Activated T-helper 1 cell treated with anti-CD3 and anti-CD28 coated beads, Interleukin-2, amount 50 U/mL, for 16 hours (primary cell): ENCODE measurements at places on chromosomes 1 and 21.

DNA sequence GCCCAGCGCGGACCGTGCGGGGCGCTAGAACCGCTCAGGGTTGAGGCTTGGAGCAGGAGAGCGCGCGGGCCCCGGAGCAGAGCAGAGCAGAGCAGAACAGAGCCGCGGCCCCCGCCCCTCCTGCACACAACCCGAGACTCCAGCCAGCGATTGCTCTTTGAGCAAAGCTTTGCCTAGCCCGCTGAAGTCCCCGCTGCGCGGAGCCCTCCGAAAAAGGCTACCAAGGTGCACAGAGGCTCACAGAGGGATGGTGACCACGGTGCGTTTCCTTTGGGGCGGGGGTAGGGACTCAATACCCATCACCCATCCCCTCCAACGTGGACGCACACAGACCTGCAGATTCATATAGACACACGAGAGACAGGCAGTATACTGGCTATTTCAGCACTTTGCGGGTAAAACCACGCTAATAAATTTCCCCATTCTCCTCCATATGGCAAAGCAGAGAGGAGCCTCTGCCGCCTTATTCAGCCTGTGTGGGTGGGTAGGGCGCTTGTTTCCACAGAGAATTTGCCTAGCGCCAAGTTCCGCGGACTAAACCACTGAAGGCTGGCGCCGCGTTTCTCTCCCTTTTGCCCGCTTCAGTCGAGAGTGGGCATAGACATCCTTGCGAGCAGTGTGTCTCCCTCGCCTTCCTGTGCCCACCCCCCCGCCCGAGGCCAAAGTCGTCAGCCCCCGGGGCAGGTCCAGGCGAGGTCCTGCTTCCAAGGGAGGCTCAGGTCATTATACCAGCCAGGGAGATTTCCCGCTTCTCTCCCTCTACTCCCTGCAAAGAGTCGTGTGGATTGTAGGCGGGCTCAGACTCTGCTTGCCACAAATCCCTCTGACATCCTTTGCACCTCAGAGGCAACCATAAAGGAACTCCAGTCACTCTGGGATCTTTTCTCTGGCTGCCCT lies 8.5 kb downstream of the HLX start:
- no peak for DNase-seq

- peak; percentile 5 for DNase-seq
These were observed 37.4 kb downstream of the TMCO4 start for GRCh38 chr1:19762175-19762779.

- DNase-seq: no peak
These were observed 19.8 kb downstream of the SPRTN start for GRCh38 chr1:231357831-231358354.

DNA sequence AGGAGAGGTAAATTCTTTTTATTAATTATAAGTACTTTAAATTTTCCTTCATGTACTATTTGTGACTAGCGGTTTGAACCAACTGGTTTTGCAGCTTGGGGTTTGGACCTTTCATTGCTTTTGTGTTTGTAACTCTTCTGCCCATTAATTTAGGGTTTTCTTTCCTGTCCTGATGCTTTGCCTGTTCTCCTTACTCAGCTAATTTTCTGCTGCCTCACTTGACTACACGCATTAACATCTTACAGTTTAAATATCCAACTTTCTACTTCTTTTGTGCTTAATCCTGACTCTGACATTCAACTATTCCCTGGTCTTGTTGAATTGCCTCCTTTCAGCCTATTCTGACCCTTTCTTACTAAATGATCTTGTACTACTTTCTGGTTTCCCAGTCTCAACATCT lies 135.6 kb downstream of the PTPRC start:
- no peak for DNase-seq

- no peak for DNase-seq
These were observed 12.3 kb upstream of the OTUD3 start for GRCh38 chr1:19869929-19870328.

GRCh38 chr1:15923241-15923640 lies 52.7 kb downstream of the ZBTB17 start:
- no peak for DNase-seq

DNA sequence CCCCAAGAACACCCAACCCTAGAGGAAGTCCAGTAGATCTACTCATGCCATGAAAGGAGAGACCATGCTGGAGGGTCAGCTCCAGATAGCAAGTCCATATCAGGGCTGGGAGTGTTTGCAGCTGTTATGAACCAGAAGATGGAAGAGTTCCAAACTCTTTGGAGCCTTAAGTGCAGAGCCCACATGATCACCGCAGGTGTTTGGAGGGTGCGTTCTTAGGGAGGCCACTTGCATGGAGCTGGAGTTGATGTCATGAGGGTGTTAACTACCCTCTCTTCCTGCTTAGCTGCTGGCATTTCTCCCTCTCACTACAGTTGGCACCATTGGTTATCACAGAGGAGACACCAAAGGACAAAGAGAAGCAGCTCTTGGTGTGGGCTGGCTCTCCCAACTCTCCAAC lies 616.9 kb downstream of the AJAP1 start:
- DNase-seq: no peak

GRCh38 chr1:110850627-110851026 lies 22.3 kb upstream of the CD53 start:
- DNase-seq: no peak

- no peak for DNase-seq
These were observed 48.2 kb upstream of the ACTRT2 start for GRCh38 chr1:2972879-2973575.

GRCh38 chr21:24509131-24509530 lies 1098.2 kb downstream of the MRPL39 start:
- DNase-seq: no peak

DNA sequence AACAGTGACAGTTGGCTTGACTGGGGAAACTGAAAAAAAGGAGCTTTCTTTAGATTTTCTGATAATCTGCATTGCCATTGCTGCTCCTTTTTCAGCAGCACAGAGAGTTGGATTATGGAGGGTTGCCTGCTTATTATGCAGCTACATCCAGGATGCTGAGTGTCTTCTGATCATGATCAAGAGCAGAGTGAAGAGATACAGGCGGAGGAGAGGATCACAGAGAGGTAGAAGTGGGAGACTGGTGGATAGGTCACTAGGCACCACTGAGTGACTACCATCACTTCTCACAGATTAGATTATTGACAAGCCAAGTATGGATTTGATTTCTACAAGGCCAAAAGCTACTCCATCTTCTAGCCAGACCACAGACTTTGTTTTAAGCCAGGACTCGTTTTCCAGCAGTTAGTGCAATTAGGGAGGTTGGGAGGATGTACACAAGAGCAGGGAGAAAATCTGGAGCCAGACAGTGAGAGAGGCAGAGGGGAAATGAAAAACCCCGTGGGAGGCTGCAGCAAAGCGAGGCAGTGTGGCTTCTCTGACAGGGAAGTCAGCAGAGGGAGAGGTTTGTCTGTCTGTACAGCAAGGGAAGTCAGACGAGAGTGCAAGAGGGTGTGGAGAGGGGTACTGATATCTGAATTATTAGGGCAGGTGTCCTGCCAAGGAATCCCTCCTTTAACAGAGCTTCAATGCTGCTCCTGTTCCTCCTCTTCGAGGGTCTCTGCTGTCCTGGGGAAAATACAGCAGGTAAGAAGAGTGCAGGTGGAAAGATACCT lies at the start of gene CD1E:
Gene CD1E (plus strand): TSS at position 592 of the 773 bp plus-strand sequence. CDS start 95 bp downstream, at position 687.
- no peak for DNase-seq

DNA sequence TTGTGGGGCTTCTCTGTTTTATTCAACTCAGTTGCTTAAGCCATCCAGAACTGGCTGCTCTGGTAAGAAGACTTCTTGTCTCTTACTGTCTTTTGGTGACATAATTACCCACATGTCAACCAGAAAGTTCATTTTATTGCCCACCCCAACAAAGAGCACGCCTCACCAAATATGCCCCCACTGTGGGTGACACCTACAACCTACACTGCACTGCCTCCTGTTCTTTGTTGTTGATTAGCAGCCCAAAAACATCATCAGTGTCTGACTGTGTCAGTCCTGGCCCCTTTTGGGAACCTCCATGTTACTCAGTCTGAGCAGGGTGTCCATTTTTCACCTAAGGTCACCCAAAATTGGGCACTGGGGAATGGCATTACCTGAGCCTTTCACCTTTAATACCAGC lies 49.3 kb downstream of the ZNF678 start:
- no peak for DNase-seq

- no peak for DNase-seq
These were observed 26.4 kb downstream of the OPTC start for GRCh38 chr1:203520315-203520714.

DNA sequence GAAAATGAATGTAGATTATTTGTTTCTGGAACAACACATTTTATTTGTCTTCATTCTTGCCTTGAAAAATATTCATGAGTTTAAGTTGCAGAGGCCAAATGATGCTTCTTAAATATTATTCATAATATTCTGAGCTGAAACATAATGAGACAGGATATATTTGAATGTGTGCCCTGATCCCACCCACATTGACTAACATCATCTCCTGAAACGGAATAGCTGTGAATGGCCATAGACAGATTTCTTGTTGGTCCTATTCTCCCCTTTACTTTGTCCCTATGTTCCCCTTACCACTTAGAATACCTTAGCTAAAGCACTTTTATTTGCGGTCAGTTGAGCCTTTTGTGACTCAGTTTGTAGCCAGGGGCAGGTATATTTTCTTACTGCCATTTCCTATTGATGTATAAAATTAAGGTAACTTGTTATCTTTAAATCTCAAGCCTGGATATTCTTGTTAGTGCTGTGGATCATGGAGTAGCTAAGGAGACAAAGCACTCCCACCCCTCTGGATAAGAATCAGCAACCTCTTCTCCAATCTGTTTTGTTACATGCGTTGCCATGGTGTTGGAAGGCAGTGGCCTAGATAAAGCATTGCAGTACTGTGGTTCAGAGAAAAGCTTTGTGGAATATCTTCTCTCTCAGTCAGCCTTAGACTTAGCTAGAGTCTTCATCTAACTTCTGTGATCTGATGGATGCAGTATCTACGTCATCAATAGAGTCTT lies 478.5 kb upstream of the DEPDC1 start:
- no peak for DNase-seq

- DNase-seq: no peak
These were observed 13.3 kb downstream of the TGFBR3 start for GRCh38 chr1:91872559-91873081.

DNA sequence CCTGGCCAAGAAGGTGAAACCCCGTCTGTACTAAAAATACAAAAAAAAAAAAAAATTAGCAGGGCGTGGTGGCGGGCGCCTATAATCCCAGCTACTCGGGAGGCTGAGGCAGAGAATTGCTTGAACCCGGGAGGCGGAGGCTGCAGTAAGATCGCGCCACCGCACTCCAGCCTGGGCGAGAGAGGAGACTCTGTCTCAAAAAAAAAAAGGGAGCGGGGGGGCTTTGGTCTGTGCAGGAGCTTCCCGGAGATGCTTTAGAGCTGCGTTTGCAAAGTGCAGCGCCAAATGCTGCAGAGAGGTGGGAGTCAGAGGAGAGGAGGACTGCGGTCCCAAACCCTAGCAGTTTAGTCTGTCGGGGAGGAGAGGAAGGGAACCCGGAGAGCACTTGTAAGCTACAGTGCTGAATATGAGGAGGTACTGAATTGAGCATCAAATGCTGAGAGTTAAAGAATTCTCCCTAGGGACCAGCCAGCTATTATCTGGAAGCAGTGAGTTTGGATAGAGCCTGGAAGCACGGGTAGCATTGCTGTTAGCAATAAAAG lies 569 bp downstream of the FALEC start:
- no peak for DNase-seq

DNA sequence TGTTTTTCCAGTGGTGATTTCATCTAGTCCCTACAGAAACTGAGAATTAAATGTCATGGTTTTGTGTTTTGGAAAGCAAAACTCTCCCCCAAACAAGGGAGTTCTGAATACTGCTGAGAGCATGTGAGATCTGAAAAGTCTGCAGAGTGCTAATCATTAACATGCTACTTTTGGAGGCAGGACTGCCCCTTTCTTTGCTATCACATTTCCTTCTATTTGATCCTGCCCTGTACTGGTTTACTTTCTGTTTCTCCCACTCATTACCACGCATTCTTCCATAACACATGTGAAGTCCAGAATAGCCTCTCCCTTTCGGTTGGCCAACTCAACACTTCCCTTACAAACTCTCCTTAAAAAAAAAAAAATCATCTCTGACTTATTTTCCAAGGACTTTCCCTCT lies 63.6 kb downstream of the GADD45A start:
- DNase-seq: no peak

DNA sequence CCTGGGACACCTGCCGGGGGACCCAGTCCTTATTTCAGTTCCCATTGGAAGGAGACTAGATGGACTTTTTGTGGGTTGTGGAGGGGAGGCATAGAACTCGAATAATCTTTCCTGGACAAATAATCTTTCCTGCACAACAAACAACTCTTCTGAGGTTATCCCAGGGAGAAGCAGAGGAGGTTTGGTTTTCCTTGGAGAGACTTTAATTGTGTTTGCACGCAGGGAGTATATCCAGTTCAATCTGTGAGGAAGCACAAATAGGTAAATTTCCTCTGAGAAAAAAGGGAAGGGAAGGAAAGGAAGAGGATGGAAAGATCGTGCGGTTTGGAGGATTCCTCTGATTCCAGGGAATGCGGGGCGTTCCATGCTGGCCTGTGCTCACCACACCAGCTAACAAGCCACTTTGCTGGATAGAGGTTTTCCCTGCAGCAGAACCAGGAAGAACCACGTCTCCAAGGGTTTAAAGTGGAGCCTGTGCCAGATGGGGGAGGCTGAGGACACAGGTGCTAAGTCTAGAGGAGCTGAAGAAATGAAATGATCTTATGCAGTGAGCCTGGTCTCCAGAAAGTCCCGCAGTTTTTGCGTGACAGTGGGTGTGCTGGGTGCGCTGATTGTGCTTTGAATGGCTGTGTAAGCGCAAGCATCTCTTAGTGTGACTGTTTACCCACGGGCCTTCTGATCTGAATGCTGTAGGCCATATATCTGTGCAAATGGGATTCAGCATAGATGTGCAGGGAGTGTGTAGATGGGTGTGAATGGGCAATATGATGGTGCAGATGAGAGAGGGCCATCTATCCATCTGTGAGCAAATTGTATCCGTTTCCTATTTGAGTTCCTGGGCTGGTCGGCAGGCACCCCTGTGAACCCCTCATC lies 7.6 kb downstream of the PAX7 start:
- DNase-seq: no peak

- DNase-seq: no peak
These were observed 25.1 kb upstream of the BRDT start for GRCh38 chr1:91924146-91924545.

GRCh38 chr1:86015375-86015774 lies 141.2 kb downstream of the COL24A1 start:
- no peak for DNase-seq

- DNase-seq: no peak
These were observed 790 bp downstream of the TESK2 start for GRCh38 chr1:45490121-45490625.

DNA sequence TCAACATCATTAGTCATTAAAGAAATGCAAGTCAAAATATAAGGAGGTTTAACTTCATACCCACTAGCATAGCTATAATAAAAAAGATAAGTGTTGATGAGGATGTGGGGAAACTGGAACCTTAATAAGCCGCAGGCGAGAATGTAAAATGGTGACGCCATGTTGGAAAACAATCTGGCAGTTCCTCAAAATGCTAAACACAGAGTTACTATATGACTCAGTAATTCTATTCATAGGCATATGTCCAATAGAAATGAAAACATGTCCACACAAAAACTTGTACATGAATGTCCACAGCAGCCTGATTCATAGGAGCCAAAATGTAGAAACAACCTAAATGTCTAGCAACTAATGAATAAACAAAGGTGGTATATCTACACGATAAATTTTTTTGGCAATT lies 23.2 kb downstream of the DDX59 start:
- DNase-seq: no peak

- DNase-seq: no peak
These were observed 165.0 kb downstream of the TRIM33 start for GRCh38 chr1:114345930-114346479.

GRCh38 chr1:35725596-35725995 lies 6.9 kb upstream of the C1orf216 start:
- no peak for DNase-seq

GRCh38 chr1:229028987-229029878 lies 241.7 kb upstream of the RAB4A start:
- DNase-seq: no peak
